ENCODE measurements at places on chromosomes 6 and 20.

DNA sequence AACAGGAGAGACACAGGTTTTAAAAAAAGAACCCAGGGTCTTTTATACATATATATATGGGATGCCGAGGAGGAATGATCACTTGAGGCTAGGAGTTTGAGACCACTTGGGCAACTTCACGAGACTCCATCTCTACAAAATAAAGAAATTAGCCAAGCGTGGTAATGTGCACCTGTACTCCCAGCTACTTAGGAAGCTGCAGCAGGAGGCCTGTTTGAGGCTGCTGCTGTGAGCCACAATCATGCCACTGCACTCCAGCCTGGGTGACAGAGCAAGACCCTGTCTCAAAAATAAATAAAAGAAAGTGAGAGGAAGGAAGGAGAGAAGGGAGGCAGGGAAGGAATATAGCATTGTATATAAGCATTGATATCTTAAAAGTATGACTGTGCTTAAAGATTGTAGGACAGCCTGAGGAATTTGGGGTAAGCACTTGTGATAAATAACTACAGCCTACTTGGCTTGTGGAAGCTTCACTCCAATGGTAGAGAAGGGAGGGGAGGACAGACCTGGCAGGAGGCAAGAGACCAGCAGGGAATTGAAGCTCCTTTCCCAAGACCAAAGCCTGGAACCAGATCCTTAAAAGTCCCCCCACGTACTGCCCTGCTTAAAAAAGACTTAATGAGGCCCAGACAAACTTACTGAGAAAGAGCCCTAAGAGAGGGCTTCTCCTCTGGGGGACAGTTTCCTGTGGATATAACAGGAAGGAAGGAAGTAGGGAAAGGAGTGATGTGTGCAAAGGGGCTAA lies 2.5 kb upstream of the SNTA1 start:
- no peak for DNase-seq

DNA sequence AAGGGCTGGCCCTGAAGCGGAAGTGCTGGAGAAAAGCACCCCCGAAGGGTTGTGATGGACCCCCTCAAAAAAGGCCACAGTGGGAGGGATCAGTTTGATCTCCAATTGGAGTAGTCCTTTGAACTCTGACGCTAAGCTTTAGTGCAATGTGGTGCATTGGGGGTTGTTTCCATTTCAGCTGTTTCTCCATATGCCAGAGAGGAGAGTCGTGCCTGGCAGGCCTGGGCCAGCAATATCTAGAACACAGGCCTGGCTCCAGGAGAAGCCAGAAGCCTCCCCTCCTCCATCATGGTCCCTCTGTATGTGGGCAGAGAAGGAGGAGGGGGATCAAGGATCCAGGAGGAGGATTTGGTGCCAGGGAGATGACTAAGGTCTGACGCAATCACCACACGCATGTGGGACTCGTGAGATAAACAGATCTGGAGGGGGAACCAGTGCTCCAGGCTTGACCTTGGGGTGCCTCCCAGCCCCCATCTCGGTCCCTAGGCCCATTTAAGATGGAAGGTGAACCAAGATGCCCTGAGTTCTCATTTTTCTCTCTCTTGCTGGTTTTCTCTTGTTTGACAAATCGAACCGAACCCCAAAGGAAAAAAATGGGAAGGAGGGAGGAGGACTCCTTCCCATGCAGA lies 517.4 kb upstream of the JARID2 start:
- DNase-seq = no peak

- DNase-seq = no peak
Measured at GRCh38 chr20:45944151-45944964, 9.9 kb downstream of the PCIF1 start.

DNA sequence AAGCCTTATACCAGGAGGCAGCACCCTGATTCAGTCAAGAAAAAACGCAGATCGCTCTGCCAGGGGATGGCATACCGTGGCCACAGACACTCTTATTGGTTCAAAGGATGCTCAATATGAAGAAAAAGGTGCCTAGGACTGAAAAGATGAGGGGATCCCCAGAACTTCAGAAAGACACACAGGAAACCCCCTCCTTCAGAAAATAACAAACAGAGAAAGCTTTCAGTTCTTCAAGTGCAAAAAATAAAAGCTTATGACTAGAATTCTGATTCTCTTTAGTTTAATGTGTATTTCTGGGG lies 17.7 kb upstream of the MYB start:
- no peak for DNase-seq

GRCh38 chr6:167710363-167710920 lies 116.3 kb upstream of the AFDN start:
- no peak for DNase-seq

- no peak for DNase-seq
Measured at GRCh38 chr6:166907871-166908806, 48.2 kb downstream of the RNASET2 start.

DNA sequence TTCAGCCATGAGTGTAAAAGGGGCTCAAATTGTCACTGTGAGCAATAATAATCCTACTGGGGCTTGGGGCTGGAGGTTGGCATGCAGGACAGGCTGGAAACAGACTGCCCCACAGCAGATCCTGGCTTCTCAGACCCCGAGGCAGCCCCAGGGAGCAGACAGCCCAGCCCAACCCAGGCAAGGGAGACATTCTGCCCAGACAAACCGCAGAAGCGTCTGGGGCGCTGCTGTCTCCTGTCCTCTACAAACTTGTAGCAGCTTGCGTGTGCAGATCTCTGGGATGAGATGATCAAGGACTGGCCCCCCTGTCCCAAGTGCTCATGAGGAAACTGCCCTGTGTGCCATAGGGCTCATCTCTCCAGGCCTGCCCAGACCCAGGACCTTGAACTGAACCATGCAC lies 84.6 kb downstream of the MAFB start:
- no peak for DNase-seq

DNA sequence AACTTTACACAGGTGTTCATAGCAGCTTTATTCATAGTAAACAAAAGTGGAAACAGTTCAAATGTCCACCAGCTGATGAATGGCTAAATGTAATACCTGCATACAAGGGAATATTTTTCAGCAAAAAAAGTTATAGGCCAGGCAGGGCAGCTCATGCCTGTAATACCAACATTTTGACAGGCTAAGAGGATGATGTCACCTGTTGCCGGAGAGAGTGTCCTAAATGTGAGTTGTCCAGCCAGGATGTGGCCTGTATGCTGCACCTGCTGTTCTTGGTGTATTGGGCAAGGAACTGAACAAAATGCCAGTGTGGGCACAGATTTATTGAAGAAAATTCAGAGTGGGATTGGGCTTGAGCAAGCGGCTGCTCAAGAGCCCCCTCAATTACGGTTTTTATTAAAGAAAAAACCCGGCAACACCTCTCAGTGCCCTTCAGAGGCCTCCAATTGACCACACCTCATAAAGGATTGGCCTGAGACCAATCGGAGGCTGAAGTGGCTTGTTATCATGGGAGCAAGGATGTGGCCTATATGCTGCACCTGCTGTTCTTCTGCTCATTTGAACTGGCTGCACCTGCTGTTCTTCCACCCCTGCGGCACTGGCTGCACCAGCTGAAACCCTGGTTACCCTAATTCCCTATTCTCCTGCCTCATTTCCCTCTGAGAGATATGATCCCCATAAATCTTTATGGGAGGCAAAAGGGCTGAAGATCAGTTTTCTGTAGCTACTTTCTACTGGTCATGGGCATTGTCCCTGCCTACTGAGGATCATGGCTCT lies 164.3 kb upstream of the PROKR2 start:
- DNase-seq = no peak

DNA sequence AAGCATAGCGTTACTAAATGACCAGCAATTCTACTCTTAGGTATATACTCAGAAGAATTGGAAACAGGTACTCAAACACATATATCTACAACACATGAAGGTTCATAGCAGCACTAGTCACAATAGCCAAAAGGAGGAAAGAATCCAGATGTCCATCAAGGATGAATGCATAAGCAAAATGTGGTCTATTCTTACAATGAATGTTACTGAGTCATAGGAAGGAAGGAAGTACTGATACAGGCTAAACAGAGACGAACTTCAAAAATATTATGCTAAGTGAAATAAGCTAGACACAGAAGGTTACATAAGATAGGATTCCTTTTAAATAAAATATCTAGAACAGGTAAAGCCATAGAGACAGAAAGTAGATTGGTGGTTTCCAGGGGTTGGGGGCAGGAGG lies 93.5 kb downstream of the MAP3K7 start:
- DNase-seq = no peak

- no peak for DNase-seq
Measured at GRCh38 chr6:149497365-149497764, 12.6 kb upstream of the ZC3H12D start.

DNA sequence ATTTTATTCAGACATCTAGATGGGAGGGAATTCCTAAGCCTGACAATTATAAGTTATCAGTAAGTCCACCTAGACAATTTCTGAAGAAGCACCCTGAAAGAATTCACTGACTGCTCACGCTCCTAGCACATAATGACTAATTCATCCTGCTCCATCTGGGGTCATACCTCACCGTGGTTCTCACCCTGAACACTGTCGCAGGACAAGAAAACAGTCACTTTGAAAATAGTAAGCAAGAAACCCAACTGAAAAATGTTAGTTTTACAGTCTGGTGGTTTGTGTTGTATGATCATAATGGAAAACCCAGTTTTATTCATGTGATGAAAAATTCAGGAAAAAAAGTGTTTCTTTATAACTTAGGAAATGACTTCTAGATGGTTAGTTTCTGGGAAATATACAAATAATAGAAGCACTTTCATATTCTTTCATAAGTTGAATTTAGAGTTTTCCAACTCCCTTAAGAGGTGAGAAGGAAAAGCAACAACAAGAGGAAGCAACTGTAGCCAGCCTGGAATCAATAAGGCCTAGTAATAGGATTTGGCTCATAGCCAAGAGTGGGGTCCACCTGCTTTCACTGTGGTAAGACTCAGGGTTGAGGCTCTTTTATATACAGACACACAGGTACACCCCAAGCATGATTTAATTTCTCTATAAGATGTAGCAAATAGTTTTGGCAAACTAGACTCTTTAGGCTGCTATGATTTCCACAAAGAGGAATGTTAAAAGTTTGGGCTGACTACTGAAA lies 94.1 kb downstream of the HIVEP2 start:
- DNase-seq = peak; percentile 75

DNA sequence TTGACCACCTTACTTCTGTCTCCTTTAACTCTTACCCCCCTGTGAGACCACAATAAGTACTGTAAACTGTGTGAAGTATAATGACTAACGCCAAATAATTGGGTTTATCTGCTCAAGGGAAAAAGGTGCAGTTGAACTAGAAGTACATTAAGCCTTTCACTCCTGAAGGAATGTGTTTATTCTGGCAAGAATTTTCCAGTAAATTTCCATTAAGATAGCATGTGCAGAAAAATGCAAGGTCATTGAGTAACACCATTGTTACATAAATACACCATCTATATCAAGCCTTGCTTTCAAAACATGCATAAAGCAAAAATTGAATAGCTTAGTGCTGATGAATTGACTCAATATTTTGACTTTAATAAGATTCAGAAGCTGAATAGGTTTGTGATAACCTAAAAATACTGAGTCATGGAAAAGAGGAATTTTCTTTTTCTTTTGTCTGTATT lies 65.4 kb downstream of the ARHGAP18 start:
- no peak for DNase-seq

DNA sequence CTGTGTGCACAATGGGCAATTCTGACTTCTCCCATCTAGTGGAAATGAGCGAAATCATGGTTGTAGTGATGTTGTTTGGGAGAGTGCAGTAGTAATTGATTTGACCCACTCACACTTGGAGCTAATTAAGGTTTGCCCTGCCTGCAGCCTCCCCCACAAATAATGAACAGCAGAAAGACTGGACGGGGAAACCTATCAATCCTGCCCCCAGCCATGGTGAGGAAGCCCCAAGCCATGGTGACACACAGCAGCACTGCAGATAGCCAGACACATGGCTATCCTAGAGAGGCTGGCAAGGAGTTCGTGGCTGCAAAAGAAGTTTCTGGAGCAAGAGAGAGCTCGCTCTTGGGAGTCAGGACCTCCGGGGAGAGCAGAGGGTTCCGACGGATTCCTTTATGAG lies 27.8 kb downstream of the SAYSD1 start:
- no peak for DNase-seq

DNA sequence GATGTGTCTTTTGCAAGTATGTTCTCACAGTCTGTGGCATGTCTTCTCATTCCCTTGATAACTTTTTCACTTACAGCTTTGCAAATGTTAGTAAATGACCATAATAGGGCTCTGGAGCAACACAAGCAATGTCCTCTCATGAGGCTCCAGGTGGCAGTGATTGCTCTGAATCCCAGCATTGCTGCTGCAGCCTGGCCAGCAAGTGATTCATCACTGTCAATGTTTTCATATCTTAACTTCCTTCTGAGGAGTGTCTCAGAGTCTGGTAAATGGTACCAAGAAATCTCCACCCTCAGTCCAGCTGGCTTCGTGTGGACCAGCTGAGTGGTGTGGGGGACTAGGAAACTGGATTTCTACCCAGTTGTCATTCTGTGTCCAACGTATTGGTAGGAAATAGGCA lies 139.6 kb downstream of the MYLK4 start:
- peak; percentile 73 for DNase-seq

DNA sequence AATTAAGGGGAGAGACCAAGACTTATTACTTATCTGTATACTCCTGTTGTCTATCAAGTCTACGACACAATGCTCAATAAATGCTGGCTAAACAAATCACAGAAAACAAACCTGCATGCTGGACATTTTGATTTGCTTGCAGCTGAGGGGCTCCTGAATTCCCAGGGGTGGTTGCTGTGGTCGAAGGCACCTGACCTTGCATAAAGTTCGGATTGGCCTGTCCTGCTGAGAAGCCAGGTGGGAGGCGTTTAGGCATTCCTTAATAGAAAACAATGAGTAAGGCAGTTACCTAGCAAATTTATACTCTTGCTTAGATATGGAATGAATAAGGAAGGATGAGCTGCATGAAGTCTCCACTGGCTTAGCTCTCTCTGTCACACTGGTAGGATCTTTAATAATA lies 50.5 kb downstream of the TP53INP2 start:
- DNase-seq = no peak

DNA sequence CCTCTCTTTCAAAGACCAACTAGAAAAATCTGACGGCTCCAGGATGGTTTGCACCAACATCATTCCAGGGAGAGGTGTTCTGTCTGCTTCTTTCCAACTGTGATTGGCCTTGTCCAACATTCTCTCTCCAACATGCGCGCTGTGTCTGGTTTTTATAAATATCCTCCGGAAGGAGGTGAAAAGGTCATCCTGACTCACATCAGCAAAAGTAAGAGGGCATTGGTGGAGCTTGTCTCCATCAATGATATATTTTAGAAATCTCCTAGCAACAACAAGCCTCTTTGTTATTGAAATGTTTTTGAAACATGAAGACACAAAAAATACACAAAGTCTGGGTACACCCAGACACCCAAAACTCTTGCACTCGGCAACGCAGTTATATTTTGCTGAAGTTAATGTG lies 475.3 kb upstream of the JARID2 start:
- peak; percentile 88 for DNase-seq

- peak; percentile 35 for DNase-seq
Measured at GRCh38 chr6:72554761-72555221, 67.1 kb upstream of the KCNQ5 start.

- no peak for DNase-seq
Measured at GRCh38 chr20:31839782-31840487, 5.5 kb downstream of the FOXS1 start.

GRCh38 chr6:133788556-133788955 lies 100.4 kb upstream of the TCF21 start:
- DNase-seq = no peak
